ENCODE measurements at places on chromosomes 6 and 20.

GRCh38 chr20:38426006-38426897 lies 8.9 kb downstream of the SNHG17 start:
- DNase-seq, result no peak

DNA sequence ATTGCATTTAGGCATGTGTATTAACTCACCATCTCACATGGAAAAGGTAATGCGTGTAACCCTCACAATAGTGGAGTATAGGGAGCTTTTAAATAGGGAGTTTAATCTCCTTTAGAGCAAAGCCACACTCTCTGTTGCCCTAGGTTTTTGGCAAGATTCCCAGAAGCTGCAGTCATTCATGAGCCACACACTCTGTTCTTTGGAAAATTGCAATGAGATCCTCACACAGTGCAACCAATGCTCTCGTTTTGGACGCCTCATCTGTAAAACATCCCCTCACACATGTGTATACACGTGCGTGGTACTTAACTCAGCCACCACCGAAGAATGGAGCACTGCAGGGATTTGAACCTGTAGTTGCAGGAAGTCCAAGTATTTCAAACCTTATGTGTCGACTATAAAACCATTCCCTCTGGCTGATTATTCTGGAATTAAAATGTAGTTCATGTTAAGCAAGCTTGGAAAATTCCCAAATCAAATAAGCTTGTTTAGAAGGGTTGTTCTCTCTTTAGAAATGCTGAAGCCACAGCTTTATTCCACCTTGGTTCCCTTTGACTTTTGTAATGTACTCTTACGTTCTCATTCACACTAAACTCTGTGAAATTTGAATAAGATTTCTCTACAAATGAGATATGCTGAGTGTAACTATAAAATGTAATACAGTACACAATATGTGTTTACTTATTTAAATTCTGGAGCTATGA lies 489.8 kb upstream of the MANEA start:
- DNase-seq, result no peak

DNA sequence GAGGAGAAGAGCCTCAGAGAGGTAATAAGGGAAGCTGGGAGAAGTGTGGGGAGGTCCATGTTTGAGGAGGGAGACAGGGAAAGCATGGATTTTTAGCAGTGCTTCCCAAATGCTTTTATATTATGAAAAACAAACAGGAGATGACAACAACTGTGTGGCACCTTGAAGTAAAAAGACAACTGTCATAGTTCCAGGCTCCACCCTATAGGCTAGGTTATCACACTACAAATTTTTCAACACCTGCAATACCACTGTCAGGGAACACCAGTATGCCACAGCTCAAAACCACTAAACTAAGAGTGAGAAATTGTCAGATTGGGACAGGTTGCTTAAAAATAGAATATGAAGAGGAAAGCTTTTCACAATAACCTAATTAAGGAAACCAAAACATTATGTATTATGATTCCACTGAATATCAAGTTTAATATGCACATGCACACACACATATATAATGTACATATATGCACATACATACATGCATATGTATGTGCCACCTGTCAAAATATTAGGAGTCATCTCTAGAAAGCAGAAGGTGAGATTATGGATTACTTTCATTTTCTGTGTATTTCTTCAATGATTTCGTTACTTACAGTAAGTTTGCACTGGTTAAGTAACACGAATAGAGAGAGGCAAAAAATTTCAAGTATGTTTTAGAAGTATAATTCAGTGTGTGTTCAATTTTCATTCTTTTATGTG lies 261.2 kb downstream of the PTPRK start:
- DNase-seq, result no peak

- no peak for DNase-seq
Observed at GRCh38 chr20:62227977-62228958, 8.2 kb upstream of the HRH3 start.

GRCh38 chr20:63065911-63066310 lies 59.1 kb upstream of the BHLHE23 start:
- no peak for DNase-seq

DNA sequence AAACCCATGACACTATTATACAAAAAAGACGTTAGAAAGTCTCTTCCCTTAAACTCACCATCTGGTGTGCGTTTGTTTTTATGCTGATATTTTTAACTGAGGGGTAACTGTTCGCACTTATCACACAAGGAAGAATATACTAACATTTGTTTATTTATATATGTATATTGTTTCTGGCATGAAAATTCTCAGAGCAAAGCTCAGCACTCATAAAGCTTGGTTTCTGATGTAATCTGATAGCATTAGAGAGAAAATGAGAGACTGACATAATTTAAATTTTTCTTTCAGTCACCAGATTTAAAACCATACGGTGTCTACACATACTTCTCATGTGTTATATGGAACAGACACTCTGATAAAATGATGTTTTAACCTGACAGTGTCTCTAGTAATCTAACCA lies 6.9 kb downstream of the BLOC1S5 start:
- DNase-seq, result no peak

DNA sequence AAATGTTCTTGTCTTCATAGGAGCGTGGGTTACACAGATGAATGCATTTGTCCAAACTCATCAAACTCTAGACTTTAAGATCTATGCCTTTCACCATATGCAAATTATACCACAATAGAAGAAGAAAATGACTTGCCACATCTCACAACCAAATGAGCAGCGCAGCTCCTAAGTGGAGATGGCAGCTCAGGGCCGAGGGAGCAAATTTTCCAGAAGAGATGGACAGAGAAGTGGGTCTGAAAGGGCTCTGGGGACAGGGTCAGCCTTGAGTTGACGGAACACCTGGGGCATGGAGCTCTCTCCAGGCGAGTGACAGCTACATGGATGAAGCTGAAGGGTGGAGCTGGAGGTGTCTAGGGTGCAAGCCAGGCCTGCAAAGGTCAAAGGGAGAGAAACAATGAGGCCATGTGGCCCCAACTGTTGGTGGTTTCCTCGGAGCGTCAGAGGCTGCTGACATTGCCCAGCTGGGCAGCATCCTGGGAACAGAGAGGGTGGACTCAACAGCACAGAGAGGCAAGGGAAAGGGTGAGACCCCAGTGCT lies 228.3 kb downstream of the NRN1 start:
- no peak for DNase-seq

DNA sequence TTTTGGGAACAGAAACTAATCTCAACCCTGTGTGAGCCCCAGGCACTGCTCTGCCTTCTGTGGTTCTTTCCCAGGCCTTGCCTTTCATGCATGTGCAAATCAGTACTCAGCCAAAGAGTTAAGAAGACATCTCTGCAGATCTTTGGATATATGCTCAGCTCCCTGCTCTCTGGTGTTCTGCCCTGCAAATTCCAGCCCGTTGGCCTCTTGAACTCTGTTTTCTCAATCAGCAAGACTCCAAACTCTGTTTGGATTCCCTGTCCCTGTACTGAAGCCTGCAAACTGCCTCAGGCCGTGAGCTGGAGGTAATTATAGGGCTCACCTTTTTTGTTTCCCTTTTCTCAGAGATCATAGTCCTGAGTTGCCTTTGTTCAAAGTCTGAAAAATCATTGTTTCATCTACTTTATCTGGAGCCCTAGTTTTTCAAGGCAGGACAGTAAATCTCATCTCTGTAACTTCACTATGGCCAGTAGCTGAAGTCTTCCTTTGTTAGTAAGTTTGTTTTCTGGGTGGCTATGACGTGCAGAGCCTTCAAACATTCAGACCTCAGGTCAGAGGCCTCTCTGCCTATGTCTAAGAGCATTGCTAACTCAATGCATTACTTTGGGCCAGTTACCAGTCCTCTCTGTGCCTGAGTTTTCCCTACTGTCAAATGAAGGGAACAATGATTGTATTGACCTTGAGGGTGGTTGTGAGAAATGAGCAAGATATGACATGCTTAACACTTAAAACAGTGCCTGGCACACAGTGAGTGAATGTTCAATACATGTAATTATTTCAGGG lies 15.9 kb upstream of the MDFI start:
- no peak for DNase-seq

- DNase-seq, result no peak
Observed at GRCh38 chr6:3919130-3919628, 70.0 kb downstream of the FAM50B start.

DNA sequence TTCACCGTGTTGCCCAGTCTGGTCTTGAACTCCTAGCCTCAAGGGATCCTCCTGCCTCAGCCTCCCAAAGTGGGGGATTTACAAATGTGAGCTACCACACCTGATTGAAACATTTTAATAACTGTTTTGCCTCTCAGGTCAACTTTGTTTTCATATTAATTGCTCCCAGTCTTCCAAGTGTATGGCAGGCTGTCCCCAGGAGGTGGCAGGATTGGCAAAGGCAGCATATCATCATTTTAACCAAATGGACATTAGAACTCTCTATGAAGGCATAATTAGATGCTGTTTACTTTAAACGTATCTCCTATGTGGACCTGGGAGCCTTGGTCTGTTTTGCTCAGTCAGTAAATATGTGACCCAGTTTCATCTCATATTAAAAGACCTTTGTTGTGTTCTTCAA lies 59.2 kb upstream of the CSE1L start:
- no peak for DNase-seq

- DNase-seq, result no peak
Observed at GRCh38 chr6:46221222-46221793, 50.5 kb upstream of the ENPP5 start.

DNA sequence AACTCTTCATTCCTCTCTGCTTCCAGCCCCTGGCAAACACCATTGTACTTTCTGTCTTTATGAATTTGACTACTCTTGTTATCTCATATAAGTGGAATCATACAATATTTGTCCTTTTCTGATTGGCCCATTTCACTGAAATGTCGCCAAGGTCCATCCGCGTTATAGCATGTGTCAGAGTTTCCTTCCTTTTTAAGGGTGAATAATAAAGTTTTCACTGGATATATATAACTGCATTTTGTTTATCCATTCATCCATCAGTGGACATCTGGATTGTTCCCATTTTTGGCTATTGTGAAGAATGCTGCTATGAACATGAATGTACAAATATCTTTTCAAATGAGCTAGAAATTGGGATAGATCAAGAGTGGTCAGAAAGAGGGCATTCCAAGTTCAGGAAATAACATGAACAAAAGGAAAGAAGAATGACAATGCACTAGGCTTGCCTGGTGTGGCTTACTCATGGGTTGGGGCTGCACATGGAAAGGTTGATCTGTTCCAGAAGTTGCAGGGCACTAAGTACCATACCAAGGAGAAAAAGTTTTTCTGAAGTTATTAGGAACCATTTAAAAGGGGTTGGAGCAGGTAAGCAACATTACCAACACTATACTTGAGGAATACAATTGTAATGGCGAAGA lies 10.0 kb upstream of the L3MBTL3 start:
- DNase-seq, result no peak

DNA sequence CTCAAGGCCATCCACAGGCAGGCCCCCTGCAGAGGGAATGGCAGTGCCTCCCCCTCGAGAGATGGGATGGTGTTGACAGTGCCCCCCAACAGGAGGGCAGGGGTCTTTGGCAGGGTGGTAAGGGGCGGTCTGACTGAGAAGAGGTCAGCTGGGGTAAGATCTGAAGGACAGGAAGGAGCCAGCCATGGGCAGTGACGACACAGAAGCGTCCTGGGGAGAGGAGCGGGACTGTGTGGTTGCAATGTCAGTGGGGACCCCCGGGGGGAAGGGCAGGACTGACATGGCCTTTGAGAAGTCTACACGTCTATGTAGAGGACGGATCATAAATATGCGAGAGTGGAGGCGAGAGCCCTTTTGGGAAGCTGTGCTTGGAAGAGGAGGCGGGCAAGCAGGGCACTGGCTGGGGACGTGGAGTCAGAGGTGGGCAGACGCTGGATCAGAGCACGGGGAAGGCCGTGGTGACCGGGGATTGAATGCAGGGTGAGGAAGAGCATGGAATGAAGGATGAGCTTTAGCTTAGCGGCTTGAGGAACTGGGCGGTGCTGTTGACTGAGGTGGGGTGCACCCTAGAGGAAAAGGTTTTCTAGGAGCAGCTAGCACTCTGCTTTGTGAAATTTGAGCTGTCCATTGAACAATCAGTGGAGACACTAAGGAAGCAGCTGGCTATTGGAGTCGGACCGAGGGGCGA lies 82.5 kb upstream of the AGPAT4 start:
- DNase-seq, result no peak

DNA sequence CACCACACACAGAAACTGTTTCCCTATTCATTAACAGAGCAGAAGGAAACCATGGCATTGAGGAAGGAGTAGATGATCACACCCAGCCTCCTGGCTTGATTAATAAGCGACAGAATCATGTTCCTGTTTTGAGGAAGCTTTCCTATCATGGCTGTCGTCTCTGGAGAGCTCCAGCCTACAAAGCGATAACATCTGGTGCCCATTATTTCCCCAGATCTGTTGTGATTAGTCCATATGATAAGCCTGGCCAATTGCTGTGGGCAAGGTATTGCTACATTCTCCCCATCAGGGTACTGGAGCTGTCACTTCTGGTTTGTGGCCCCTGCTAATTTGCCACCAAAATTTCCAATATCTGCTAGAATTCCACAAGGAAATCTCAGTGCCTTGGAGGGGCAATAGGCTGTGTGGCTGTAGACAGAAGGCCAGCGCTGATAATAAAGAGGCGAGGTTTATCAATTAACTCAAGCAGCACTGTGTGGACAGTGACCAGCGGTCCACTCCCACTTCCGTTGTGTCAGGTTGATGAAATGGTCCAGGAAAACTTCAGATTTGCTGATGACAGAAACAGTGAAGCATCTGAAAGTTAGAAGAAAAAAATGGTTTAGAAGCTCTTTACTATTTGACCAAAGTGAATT lies 66.4 kb downstream of the OLIG3 start:
- DNase-seq, result no peak

All from posterior cingulate gyrus (tissue), 11 donors.